Stimulated activated CD4-positive, alpha-beta T cell treated with anti-CD3 and anti-CD28 coated beads, Interleukin-15, amount 100 ng/mL, for 24 hours (primary cell): ENCODE measurements at places on chromosomes 5 and 9.

DNA sequence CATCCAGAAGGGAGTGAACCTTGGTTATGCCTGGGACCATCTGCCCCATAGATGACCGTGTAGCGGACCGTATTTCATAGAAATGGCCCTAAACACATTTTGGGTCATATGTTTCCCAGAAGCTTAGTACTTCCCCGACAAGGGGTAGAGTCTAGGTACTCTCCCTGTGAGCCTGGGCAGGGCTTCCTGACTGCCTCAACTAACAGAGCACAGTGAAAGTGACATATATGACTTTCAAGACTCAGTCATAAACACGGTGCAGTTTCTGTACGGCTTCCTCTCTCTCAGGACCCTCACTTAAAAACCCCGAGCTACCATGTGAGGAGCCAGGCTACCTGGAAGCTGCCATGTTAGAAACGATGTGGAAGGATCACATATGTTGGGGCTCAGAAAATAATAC lies 20.9 kb downstream of the C9orf57 start:
- no peak for DNase-seq

DNA sequence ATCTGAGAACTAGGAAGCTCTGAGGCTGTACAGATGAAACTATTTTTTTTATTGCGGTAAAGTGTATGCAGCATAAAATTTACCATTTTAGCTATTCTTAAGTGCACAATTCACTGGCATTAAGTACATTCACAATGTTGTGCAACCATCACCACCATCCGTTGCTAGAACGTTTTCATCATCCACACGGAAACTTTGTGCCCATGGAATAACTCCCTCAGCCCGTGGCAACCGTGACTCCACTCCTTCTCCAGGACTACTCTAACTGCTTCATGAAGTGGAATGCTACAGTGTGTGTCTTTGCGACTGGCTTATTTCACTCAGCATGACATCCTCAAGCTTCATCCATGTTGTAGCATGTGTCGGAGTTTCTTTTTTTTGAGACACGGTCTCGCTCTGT lies 57.1 kb downstream of the COL23A1 start:
- DNase-seq: no peak

- no peak for DNase-seq
Observed at GRCh38 chr5:38316544-38317224, 58.3 kb downstream of the EGFLAM start.

- no peak for DNase-seq
Observed at GRCh38 chr5:98066910-98067309, 706.6 kb upstream of the RGMB start.

DNA sequence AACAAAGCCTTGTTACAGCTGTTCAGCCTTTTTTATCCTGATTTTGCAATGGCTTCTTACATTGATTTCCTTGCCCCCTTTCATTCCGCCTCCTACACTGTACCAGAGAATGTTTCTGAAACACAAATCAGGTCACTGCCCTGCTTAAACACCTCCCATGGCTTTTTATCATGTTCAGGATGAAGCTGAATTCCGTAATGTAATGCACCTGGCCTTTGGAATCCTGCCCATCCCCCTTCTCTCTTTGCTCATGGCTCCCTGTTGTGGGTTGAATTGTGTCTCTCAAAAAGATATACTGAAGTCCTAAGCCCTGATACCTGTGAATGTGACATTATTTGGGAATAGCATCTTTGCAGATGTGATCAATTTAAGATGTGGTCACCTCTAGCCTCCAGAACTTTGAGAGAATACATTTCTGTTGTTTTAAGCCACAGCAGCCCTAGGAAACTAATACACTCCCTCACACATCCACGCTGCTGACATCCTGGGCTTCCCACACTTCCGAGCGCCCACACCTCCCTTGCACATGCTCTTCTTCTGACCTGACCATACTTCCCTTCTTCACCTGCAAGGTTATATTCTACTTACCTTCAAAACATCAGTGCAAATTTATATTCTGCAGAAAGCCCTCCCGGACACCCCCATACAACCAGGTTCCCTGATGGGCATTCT lies 101.2 kb downstream of the DNAH5 start:
- no peak for DNase-seq

DNA sequence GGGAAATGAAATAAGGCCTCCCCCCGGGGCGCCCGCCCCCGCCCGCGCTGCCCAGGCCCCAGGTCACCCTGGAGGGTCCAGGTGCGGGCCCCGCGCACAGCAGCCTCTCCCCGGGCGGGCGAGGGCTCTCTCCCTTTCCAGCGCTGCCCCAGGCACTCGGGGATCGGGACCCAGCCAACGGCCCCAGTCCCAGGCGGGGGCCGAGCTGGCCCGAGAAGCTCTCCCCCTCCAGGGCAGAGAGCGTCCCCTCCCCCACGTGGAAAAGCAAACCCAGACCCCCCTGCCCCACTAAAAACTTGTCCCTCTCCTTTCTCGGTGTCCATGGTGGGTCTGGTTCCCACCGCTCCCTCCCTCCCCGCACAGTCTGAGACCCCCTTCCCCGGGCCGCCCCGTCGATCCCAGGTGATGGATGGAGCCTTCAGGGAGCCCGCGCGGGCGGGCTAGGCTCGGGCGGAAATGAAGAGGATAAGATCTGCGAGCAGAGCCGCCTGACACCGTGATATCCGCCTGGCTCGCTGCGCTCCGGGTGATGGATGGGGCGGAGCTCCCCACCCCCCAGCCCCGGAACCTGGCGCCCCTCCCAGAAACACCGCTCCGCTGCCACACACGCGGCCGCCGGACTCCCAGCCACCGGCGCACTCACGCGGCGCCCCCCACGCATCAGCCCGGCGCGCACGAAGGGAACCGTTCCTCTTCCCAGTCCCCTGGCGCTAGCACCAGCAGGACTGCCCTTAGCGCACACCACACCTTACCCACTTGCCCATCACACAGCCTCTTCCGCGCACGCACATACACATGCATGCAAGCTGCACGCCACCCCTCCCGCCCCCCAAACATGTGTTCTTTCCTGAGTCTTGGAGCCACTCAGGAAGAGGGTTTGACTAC lies 81.7 kb upstream of the ZBTB43 start:
- peak; percentile 86 for DNase-seq

DNA sequence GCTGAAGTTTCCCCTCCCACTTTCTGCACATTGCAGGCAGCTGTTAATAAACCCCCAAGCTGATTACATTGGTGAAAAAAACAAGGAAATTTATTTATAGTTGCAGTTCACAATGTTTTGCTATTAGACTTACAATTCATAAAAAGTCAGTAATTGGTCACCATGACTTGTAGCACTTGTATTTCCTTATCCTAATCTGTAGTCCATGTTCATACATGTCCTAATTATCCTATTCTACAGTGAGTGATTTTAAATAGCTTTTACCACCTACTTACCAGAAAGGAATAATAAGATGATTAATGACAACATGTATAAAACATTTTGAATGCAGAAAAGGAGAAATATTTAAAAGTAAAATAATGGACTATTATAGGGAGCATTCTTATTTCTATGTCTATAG lies 760.0 kb upstream of the RIOK2 start:
- DNase-seq: no peak

- DNase-seq: peak; percentile 38
Observed at GRCh38 chr5:150734579-150735384, 24.0 kb downstream of the DCTN4 start.

DNA sequence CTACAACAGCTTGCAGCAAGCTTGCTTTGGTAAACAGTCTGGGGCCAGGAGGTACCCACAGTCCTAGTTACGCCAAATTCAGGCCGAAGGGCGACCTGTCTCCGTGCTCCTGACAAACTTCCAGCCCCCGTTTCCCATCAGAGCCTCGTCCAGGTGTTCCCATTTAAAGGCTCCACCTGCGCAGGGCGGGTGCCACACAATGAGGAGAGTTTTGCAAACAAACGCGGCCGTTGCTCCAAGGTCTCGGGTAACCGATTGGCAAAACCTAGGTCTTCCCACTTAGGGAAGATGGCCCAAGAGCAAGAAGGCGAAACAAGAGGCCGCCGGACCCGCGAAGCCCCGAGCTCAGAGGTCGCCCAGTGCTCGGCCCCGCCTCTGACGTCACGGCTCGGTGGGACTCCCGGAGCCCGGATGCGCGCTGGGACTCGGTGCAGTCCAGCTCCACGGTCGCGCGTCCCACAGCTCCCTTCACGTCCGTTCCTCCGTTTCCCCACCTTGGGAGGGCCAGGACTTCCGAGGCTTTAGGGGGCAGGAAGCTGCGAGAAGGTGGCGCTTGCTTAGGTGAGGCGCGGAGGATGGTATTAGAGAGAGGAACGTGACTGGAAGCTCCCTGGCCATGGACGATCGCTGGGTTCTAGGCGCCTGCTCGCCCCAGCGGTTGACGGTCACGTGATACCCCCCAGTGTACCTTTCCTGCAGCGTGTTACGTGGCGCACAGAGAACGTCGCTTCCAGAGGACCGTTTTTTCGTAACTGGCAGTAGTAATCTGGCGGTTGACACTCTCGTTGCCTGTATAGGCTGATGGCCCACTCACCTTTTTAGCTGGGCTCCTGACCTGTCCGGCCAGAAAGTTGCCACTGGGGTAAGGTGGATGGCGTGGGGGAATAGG lies 41.8 kb upstream of the KDM4C start:
- DNase-seq: peak; percentile 86

DNA sequence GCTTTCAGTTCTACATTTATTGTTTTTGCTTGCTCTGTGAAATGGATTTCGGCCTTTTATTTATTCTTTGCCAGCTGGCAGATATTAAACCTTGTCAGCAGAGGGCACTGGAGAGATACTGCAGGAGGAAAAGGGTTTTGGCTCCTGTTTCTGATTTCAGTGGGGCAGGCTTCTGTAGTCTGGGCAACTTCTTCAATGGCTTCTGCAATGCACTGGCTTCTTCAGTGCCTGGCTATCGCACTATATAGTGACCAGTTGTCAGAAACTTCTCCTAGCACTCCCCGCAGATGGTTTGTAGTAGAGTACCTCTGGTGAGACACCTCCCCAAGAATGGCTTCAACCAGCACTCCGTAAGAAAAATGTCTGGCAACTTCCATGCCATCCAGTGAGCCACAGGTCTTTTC lies 3.2 kb upstream of the NFX1 start:
- DNase-seq: peak; percentile 51

GRCh38 chr5:139389701-139390638 lies at the start of gene MZB1:
Gene MZB1, minus strand, starts transcription at chr5:139389913. Its CDS starts 57 bp downstream, at chr5:139389856.
- DNase-seq: peak; percentile 68

- no peak for DNase-seq
Observed at GRCh38 chr5:36712706-36713105, 106.3 kb downstream of the SLC1A3 start.

GRCh38 chr9:136437839-136438547 lies 1.7 kb downstream of the INPP5E start:
- DNase-seq: no peak

GRCh38 chr5:180499684-180500083 lies 5.5 kb downstream of the CNOT6 start:
- no peak for DNase-seq

- DNase-seq: no peak
Observed at GRCh38 chr5:122162100-122162638, 32.8 kb downstream of the ZNF474 start.

DNA sequence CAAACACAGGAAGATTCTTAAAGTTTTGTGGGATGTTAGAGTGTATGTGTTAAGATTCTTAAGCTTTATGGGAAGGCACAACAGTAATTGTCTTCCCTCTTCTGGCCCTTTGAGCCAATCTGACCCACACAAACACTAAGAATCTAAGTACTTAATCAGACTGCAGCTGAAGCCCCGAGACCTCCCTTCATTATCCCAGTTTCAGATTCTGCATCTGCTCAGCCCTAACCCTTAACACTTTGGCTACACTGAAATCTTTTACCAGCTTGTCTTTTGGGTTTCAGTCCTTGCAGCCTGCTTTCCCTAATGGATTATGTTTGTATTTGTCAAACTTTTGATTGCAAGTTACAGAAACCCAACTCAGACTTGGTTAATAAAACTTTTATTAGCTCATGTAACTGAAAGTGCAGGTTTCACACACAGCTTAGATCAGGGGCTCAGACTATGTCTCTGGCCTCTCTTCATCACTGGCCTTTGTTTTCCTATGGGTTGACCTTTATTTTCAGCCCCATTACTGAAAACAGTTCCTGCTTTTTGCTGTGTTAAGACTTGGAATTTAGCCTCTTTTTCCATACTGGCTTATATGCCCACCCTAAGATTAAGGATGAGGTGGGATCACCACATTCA lies 71.5 kb downstream of the COX7C start:
- no peak for DNase-seq

DNA sequence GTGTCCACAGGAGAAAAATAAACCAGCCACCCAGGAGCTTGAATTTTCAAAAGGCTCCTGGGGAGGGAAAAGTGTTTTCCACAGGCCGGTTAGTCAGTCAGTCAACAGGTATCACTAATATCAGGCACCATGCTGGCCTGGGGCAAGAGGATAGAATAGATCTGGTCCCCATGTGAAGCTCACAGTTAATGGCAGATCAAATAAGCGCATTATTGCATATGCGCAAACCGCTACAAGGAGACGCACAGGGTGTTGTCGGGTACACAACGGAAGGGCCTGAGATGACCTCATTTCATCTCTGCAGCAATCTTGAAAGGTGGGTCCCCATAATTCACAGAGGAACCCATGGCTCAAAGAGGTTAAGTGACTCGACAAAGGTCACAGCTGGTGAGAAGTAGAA lies 260.7 kb downstream of the CRB2 start:
- DNase-seq: no peak

DNA sequence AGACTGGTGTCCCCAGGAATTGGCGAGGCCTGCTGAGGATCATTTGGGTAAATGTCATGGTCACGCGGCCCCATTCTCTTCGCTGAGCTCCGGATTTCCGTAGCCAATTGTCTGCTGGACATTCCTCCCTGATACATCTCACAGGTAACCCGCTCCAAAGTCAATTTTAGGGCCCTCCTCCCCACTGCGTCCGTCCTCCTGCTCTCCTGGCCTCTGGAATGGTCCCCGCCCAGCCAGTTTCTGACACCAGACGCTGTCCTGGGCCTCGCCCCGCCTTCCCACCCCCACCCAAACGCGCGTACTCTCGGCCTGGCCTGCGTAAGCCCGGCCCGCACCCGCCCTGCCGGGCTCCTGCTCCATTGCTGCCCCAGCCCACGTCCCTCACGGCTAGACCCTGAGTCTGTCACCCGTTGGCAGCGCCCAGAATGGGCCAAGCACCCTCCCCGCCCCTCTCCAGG lies 202.0 kb downstream of the AUH start:
- no peak for DNase-seq

- DNase-seq: no peak
Observed at GRCh38 chr5:3377831-3378230, 217.8 kb upstream of the IRX1 start.

GRCh38 chr9:31615966-31616365 lies 768.5 kb upstream of the ACO1 start:
- no peak for DNase-seq

DNA sequence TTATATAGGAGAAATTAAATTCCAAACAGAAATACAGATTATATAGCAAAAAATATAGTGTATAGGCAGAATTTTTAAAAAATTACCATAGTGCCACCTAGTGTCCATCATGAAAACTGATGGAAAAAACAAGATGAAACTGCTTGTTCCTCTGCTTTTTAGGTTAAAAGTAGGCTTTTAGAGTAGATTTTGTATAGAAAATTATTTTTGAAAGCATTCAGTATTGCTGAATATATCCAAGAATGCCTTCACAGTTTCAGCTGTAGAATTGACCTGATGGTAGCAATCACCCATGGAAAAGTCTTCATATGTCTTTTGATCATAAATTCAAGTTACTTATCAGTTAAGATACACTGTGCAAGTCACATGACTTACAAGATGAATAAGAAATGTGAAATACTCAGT lies 19.7 kb downstream of the RIOK2 start:
- DNase-seq: no peak
